ENCODE measurements at places on chromosomes 1 and 21.

DNA sequence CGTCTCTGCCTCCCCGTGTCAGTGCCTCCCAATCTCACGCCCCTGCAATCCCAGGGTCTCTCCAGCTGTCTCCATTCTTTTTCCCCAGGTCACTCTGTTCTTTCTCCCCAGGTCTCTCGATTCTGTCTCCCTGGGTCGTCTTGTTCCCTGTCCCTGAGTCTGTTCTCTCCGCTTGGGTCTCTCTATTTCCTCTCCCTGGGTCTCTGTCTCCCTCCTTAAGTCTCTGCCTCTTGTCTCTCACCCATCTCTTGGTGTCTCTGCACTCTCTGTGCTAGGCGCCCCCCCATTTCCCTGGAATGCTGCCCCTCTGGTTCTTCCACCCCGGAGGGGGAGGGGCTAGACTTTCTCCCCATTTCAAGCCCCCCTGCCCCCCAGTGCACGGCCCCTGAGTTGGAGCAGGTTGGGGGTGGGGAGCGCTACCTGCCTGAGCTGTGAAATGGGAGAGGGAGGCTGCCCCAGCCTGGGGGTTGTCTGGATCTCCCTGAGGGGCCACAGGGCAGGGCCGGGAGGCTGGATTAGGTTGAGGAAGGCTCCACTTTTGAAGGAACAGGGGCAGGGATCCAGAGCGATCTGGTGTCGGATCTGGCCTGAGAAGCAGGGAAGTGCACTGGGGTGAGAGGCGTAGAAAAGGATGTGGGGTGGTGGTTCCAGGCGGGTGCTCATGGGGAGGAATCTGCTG is 1.4 kb downstream of the PTPRF start:
- no peak for ATAC-seq

- ATAC-seq, result no peak
Measured at GRCh38 chr21:34812504-34813265, 143.9 kb downstream of the CLIC6 start.

DNA sequence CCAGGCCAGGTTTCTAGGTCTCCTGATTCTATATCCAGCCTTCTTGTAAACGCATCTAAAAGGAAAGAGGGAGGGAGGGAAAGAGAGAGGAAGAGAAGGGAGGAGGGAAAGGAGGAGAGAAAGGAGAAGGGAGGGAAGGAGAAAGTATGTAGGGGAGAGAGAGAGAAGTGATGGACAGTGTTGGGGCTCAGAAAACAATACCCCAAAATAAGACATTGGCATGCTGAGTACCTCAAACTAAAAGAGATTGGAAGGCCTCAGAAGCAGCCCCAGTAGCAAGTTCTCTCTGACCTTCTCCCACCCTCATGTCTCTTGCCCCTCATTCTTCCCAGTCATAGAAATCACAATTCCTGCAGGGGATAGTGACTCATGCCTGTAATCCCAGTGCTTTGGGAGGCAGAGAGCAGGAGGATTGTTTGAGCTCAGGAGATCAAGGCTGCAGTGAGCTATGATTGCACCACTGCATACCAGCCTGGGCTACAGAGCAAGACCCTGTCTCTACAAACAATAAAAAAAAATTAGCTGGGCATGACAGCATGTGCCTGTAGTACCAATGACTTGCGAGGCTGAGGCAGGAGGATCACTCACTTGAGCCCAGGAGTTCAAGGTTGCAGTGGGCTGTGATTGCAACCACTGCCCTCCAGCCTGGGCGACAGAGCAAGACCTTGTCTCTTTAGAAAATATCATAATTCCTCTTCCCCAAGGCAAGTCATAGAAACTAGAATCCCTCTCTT is 51.2 kb downstream of the DNTTIP2 start:
- ATAC-seq, result no peak

DNA sequence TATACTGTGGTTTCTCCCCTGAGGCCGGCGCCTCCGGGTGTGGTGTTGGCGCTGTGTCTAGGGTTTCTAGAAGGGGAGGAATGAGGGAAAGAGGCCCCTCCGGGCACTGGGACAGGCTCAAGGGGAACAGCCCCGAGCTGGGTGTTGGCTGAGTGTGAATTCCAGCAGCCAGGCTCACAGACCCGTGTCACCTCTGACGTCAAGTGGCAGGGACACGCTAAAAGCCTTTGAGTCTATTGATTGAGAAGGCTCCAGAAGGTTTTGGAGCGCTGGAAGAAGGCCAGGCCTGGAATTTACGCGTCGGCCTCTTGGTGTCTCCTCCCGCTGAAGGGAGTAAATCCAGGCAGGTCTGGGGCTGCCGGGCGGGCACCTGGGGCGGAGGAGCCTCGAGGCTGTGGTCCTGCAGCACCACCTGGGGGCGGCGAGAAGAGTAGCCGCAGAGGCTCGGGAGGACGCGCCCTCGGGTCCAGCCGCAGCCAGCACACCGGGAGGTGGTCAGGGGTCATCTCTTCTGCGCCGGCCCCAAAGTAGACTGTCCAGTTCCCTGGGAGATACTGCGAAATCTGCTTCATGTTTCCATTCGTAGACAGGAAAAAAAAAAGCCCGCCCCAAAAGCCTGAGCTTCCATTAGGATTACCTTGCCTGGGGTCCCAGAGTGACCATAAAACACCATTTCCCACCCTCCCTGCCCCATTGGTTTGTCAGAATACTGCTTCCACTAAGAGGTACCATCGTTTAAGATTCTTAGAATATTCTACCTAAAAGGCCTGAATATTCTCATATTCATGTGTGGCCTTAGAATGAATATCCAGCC is 61.7 kb downstream of the TLR5 start:
- peak; percentile 91 for ATAC-seq

- no peak for ATAC-seq
Measured at GRCh38 chr1:63004868-63005267, 220.9 kb downstream of the ATG4C start.

DNA sequence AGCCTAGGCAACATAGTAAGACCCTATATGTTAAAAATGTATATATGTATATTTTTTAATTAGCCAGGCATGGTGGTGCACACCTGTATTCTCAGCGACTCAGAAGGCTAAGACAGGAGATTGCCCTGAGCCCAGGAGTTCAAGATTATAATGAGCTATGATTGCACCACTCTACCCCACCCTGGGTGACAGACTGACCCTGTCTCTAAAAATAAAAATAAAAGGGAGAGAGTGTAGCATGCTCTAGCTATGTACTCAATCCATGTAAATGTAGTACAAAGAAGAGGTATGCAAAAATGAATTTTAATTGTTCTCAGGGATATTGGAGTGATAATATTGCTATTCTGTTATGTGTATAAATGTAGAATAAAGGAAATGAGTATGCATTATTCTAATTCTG is 52.9 kb upstream of the DARS2 start:
- no peak for ATAC-seq

GRCh38 chr1:201400852-201401230 is 1.7 kb upstream of the LAD1 start:
- no peak for ATAC-seq

DNA sequence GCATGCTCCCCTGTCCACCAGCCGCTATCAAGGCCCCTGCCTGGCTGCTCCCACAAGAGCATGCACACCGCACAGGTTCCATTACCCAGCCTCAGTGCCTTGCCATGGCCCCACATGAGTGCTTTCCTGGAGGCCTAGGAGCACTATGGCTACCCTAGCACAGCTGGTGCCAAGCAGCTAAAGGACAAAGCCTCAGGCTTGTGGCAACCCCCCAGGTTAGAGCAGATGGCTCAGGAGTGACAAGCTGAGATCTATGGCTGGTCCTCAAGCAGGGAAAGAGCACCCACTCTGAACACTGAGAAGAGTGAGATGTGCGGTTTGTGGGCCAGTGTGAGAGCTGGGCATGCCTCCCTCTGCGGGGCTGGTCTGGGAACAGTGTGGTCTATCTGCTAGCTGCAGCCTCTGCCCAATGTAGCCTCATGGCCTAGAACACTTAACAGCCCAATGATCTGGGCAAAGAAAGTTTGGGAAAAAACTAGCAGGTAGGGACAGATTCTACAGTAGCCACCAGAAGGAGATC is 129.8 kb downstream of the VAV3 start:
- ATAC-seq, result no peak

GRCh38 chr1:174880171-174880570 is 119.6 kb upstream of the CACYBP start:
- no peak for ATAC-seq

GRCh38 chr1:27876341-27877114 is 4.2 kb downstream of the THEMIS2 start:
- no peak for ATAC-seq

DNA sequence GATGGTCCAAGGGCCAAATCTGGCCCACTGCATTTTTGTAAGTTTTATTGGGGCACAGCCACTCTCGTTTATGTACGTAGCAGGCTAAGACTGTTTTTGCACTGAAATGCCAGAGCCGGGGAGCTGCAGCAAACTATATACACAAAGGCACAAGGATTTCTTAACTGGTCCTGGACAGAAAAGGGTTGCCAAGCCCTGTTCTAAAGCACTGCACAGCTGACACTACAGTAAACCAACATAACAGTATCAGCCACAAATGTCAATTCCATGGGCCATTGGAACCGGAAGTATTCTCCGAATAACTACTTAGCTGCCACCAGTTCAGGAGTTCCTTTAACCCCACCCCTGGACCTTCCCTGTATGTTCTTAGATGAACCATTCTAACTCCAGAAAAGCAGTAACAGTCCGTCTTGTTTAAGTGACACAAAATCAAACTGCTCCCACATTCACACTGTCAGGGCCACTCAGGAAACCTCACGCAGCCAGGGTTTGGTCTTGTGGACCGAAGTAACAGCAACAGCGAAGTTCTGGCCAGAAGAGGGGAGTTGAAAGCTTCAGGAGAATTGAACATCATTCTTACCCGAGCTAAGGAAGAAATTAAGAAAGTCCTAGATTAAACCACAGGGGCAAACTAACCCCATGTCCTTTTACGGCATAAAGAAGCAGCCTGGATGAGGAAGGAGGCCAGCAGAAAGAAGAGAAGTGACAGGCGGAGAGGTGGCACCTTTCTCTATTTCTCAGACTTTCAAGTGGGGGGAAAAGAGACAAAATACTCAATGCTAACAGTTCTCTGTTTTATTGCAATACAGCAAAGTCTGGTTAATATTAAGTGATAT is 49.2 kb downstream of the COQ8A start:
- no peak for ATAC-seq

GRCh38 chr1:173562813-173563212 is 40.1 kb downstream of the SLC9C2 start:
- no peak for ATAC-seq

- no peak for ATAC-seq
Measured at GRCh38 chr1:245571815-245572294, 417.1 kb downstream of the KIF26B start.

DNA sequence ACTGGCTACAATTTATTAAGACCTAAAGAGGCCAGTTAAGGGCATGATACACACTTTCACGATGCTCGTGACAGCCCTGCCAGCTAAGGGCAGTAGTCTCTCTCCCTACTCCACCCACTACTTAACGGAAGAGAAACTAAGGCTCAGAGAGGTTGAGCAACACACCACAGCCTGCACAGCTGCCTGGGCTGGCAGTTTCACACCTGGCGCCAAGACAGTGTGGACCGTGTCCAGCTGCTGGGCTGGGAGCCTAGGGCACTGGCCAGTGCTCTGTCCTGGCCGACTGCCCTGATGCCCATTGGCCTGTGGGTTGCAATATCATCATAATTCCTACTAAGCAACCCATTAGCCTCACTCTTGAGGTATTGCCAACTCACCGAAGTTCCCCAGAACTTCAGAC is 27.6 kb downstream of the TENT5C start:
- ATAC-seq, result peak; percentile 83

DNA sequence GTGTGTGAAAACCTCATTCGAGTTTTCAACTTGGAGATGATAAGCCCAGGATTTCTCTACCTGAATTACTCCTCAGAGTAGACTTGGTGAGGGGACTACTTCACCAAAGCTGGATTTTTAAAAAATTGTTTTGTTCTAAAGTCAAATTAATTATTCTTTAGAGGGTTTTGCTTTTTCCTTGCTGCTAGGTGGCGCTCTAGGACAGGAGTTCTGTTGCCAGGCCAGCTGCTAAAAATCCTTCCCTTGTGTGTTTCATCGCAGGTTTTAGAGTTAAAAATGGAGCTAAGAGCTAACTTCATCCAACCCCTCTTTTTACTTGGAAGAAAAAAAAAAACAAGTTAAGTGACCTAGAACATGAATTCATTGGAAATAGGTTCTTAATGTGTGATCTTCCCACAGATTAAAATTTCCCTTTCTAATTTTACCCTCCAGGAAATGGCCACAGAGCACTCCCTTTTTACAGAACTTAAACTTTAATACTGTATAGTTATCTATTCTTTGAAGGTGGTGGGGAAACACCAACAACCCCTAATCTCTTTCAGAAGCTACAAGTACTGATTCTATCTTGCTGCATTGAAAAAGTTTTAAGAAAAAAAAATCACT is 36.7 kb upstream of the FAM163A start:
- ATAC-seq, result no peak

GRCh38 chr1:107432108-107432507 is 291.3 kb downstream of the NTNG1 start:
- ATAC-seq, result no peak

- no peak for ATAC-seq
Measured at GRCh38 chr1:113118266-113118665, 45.3 kb downstream of the LRIG2 start.

DNA sequence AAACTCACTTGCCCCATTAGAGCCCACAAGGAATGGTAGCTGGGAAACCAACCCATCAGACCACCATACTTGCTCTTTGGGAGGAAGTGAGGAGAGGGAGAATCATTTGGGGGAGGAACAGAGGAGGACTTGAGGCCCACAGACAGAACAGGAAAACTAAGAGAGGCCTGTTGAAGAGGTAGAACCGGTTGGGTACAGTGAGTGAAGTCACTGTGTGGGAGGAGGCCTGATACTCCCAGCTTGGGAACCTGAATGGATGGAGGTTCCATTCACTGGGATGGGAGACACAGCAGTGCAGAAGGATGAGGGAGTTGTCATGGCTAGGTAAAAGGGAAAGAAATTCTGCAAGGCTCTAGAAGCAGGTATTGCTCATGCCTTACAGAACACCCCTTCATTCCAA is 63.4 kb upstream of the PSEN2 start:
- no peak for ATAC-seq

DNA sequence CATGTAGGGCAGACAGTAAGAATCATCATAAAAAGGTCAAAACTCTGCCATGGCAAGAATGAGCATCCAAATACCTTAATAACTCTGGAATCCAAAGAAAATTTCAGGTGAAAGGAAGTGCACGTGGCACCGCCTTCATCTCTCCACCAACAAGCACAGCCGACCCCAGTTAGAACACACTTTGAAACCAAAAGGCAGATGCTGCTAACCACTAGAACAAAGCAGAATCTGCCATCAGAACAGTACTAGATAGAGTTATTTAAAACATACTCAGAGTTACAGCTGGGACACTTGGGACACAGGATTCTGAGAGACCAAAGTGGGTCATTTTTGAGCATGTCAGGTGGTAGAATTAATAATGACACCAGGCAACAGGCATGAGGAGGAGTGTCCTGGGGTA is 106.7 kb upstream of the SOD1 start:
- no peak for ATAC-seq
